GM12878 (cell line): ENCODE measurements at places on chromosomes 11 and 22. TPM values are rescaled to one million over a fixed set of nuclear protein-coding genes. Genes with fewer than 3 reads are reported as not detected.

Gene TBX10
- 0.16 and 0.26 TPM in 2 replicates for total RNA-seq

Gene CCDC73
- 0.05 and 0.11 TPM in 2 replicates for total RNA-seq

Gene OR11H1
- total RNA-seq = not detected in 2 replicates

DNA sequence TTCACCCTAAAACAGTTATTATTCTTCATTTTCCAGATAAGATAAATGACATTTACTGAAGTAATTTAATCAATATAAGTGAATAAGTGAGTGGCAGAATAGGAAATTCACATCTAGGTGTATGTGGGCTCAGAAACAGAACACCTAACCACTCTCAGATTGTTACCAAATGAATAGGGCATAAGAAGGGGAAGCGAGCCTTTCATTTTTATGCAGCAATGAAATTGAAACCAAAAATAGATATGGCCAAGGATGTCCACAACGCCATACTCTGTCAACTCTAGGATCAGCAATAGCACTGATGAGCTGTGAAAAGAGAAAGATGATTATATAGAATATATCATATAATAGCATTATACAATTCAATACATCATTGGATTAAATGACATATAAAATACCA is 398.1 kb upstream of the API5 start:
- no peak overlapping the region for H3K4me3 ChIP-seq
- H3K27me3 ChIP-seq = no peaks in the 10 kb centered on the region
- no peaks in the 10 kb centered on the region for H3K4me1 ChIP-seq
- H3K36me3 ChIP-seq = no peaks in the 10 kb centered on the region

GRCh38 chr11:65077451-65077850 is 6.4 kb downstream of the CDCA5 start:
- H3K36me3 ChIP-seq = peaks cover 5% of the 10 kb centered on the region; the same call in 1 of the 2 replicates
- no peaks in the 10 kb centered on the region for H3K27me3 ChIP-seq
- H3K27ac ChIP-seq = no peak overlapping the region
- H3K4me3 ChIP-seq = no peak overlapping the region
- no peak for DNase-seq

GRCh38 chr11:65056999-65057398 is 1.4 kb downstream of the NAALADL1 start:
- no peaks in the 10 kb centered on the region for H3K36me3 ChIP-seq
- no peaks in the 10 kb centered on the region for H3K27me3 ChIP-seq
- H3K4me3 ChIP-seq = no peak overlapping the region
- no peak for DNase-seq

DNA sequence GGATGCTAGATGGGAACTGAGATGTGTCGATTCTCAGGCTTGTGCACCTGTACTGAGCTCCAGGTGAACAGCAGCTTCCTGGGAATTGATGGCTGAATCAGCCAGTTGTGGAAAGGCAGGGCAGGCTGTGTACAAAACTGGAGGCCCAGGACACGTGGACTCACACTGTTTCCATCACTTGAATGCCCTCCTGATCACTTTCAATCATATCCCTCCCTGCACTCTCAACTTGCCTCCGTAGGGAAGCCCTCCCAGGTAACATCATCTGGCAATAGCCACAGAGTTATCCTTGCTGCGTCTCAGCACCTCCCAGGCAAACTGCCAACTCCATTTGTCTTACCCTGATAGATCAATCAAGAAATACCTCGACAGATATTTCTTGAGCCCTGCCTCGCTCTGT is 10.1 kb downstream of the FAM83F start:
- no peaks in the 10 kb centered on the region for H3K36me3 ChIP-seq
- no peaks in the 10 kb centered on the region for H3K4me1 ChIP-seq
- no peak overlapping the region for H3K27ac ChIP-seq

GRCh38 chr11:121248496-121248895 is 44.1 kb upstream of the SC5D start:
- no peak overlapping the region for H3K4me3 ChIP-seq
- H3K27me3 ChIP-seq = no peaks in the 10 kb centered on the region
- H3K4me1 ChIP-seq = no peaks in the 10 kb centered on the region
- H3K27ac ChIP-seq = no peak overlapping the region
- H3K36me3 ChIP-seq = no peaks in the 10 kb centered on the region
